ENCODE measurements at places on chromosomes 1 and 21. TPM values are rescaled to one million over a fixed set of nuclear protein-coding genes. Genes with fewer than 3 reads are reported as not detected.

DNA sequence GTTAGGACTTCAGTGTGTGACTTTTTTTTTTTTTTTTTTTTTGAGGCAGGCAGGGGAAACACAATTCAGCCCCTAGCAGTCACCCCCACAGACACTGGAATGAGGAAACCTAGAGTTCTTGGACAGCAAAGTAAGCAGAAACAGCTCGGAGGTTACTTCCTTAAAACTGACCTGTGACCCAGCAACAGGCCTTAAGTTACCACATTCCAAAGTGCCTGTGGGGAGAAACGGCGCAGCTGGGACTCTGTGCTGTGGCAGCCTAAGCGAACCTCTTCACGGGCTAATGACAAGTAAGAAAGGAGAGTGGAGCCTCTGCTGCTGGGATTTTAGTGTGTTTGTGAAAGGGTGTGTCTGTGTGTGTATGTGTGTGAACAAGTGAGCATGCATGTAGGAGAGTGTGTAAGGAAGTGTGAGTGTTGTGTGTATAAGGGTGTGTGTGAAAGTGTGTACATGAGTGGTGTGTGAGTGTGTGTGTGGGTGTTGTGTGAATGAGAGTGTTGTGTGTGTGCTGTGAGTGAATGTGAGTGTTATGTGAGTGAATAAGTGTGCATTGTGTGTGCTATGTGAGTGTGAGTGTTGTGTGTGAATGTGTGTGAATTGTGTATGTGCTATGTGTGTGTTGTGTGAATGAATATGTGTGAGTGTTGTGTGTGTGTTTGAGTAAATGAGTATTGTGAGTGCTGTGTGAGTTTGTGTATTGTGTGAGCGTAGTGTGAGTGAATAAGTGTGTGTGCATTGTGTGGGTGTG, 180.8 kb downstream of the BRINP2 start:
- DNase-seq, result no peak

- no peak for DNase-seq
These were observed 14.5 kb downstream of the SYT11 start for GRCh38 chr1:155873860-155874259.

GRCh38 chr1:59184365-59184905, 112.5 kb upstream of the FGGY start:
- no peak for DNase-seq

- no peak for DNase-seq
These were observed 144.8 kb upstream of the VANGL1 start for GRCh38 chr1:115496904-115497527.

- DNase-seq, result no peak
These were observed 14.1 kb downstream of the TTC39A start for GRCh38 chr1:51316113-51316845.

GRCh38 chr1:190736971-190737590, 259.4 kb upstream of the BRINP3 start:
- no peak for DNase-seq

DNA sequence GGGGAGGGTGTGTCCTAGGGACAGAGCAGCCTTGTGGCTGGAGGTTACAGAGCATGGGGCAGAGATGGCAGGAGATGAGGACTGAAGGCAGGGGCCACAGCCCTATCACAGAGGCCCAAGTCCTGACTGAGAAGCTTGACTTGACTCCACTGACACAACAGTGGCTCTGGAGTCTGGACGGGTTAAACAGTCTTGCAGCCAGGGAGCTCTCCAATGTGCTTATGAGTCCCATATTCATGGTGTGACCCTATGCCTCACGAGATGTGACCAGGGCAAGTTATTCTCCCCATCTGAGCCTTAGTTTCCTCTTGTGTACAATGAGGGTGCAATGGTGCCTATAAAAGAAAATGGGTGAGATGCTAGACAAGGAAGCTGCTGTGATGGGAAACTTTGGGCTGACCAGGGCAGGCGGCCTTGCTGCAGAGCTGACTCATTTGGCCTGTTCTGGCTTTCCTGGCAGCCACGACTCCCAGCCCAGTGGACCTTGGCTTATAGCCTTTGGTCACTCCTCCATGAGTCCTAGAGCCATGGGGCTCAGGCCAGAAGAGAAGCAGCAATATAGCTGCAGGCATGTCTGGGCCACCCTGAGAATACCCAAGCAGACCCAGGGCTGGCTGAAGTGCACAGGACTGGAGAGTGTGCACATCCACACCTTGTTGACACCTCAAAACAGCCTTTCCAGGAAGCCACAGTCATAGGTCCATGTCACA, 2.8 kb upstream of the TTC22 start:
- DNase-seq, result no peak

DNA sequence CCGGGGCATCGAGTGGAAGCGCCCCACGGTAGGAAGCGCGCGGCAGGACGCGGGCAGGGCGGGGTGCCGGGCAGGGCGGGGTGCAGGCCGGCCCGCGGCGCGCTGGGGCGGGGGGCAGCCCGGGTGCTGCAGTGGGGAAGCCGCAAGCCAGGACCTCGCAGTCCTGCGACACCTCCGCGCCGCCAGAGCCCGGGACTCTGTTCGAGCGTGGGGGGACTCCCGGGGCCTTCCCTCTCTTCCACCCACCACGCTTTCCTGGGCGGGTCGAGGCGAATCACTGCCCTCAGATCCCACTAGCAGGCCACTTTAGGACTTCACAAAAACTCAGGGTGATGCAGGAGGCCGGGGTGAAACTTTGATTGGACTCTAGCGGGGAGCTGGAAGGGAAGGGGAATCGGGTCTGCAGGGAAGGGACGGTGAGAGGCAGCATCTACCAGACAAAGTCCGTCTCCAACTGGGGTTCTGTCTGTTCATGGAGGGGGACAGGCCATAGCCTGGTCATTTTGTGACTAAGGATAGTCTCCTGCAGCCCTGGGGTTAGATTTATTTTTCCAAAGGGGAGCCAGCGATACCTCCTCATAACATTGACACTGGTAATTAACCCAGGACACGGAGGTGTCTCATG, 623 bp downstream of the CAPN2 start:
- DNase-seq, result no peak

DNA sequence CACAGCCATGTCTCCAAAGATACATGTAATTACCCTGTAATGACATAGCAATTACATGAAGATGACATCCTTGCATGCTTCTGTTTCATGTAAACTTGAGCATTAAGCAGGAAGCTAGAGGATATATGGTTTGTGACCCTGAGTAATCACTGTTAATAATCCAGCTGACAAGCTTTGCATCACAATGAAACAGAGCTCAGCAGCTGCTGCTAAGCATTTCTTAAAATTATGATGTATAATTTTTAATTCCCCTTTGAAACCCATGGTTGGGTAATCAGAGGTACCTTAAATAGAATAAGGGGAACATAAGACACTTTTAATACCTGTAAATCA, 293.5 kb downstream of the NTNG1 start:
- no peak for DNase-seq

DNA sequence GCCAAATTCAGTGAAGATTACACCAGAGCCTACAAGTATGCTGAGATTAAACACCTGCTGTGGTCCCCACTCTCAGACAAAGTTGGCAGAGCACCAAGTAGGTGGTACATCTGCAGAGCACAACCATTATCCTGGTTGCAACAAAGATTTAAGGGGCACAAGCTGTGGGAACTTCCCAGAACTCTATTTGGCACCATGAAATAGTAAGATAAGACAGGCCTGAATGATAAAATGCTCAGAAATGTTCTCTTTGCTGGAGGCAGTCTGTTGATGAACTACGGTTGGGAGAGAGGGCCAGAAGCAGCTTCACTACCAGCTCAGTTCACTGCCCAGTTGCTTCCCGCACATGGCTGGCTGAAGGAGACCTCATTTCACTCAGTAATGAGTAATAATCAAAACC, 19.9 kb downstream of the RPL5 start:
- DNase-seq, result no peak

DNA sequence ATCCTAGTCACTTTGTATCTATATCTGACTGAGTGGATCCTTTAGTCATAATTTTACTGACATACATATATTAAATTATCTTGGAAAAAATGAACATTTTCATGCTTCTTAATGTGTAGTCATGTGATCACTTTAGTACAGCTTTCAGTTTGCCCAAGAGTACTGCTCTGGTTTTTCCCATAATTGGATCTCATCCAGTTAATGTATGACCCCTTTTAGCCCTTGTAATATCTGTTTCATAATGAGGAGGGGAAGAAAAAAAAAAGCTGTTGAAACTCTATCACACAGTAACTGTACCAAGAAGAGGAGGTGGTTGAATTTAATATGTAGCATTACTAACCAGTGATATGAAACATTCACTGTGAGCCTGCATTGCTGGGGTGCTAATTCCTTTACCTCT, 328.7 kb downstream of the PTPRC start:
- no peak for DNase-seq

GRCh38 chr1:21568809-21569385, 59.7 kb downstream of the ALPL start:
- no peak for DNase-seq

- DNase-seq, result no peak
These were observed 20.7 kb downstream of the IRF2BP2 start for GRCh38 chr1:234589064-234589800.

GRCh38 chr1:211822677-211823407, 7.7 kb downstream of the LPGAT1 start:
- no peak for DNase-seq

DNA sequence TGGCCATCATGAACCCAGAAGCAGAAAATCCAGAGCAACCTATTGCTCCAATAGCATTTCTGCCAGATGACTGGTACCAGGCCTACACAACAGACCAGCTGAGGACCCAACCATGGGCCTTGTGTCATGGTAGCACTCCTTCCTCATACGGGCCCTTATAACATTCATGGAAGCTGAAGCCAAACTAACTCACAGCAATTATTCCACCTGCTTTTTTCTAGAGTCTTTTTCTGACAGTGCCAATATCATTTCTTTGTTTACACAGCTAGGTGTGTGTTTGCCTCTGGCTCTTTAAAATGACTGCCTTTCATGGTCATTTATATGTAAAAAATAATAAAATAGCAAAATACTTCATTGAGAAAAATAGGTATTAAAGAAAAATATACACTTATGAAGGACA, 3.9 kb upstream of the WDR64 start:
- DNase-seq, result no peak

- no peak for DNase-seq
These were observed 172.6 kb downstream of the APP start for GRCh38 chr21:25997788-25998611.

GRCh38 chr1:8219530-8219929, 98.4 kb upstream of the SLC45A1 start:
- no peak for DNase-seq

- no peak for DNase-seq
These were observed 279.9 kb upstream of the RUNX1 start for GRCh38 chr21:35328856-35329455.

- no peak for DNase-seq
These were observed 2.6 kb upstream of the PTPRU start for GRCh38 chr1:29233693-29234092.

GRCh38 chr21:27571706-27572105, 604.8 kb upstream of the ADAMTS5 start:
- no peak for DNase-seq

GRCh38 chr1:224670506-224670905, 54.4 kb downstream of the CNIH3 start:
- no peak for DNase-seq

DNA sequence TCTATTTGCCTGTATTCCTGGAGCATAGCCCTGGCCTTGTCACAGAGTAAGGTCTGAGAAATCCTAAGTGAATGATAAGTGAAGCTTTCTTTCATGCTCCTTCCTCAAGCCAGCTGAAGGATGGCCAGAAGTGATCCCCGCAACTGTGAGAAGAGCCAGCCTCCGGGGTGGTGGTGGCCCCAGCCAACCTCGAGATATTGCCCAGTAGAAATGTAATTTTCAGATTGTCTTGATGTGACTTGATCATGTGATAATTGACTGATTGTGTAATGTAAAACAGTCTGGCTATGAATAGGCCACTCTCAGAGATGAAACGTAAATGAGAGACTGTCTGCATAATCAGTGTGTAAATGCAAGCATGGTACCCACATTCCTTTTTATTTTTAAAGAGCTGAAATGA, 242.4 kb upstream of the CAMK1G start:
- no peak for DNase-seq

DNA sequence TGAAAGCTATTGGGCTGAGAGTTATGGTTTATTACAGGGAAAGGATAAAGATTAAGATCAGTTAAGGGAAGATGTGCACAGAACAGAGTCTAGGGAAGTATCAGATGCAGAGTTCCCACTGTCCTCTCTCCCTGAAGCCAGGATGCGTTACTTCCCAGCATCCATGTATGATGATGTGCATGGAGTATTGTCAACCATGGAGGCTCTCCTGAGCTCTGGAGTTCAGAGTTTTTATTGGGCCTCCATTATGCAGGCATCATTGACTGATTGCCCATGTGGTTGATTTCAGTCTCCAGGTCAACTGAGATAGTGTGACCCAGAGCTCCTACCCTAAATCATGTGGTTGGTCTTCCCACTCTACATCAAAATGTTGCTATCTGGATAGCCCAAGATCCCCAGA, 30.7 kb downstream of the SERINC2 start:
- no peak for DNase-seq

DNA sequence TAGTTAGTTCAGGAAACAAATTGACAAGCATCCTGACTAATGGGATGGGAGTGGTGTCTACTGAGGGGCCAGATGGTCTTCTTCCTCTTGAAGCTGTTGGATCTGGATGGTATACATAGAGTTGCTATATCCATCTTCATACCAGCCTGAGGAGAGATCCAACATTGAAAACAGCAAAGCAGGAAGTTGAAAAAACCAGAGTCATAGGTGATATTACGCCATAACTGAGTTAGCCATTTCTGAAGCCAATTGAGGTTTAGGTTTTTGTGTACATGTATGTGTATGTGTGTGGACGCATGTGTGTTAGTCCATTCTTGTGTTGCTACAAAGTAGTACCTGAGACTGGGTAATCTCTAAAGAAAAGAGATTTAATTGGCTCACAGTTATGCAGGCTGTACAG, 2.3 kb upstream of the TSPAN2 start:
- no peak for DNase-seq

DNA sequence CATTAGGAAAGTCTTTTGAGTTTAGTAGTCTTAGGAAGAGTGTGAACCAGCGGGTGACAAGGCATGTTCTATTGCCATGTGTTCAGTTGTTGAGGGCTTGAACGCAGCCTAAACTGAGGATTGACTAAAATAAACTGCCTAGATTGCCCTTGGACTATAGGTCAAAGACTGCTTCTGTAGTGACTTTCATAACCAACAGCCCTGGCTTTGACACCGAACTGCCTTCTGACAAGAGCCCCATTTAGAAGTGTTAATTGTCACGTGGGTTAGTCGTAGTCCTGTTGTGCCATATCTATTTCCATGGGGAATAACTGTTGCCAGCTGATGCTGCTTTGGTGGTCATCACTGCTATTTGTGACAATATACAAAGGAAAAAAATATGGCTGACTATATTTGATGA, 90.4 kb downstream of the TGFB2 start:
- no peak for DNase-seq

SLAMF9 gene
- not detected for total RNA-seq

AGMAT gene
- total RNA-seq, result 0.21 TPM

PTCH2 gene
- 0.95 TPM for total RNA-seq

TDRKH gene
- total RNA-seq, result 3.1 TPM

FCRLB gene
- not detected for total RNA-seq

CDKN2C gene
- total RNA-seq, result 10.3 TPM

MARK1 gene
- total RNA-seq, result 11.9 TPM

TYW3 gene
- total RNA-seq, result 13.3 TPM

TPTE gene
- not detected for total RNA-seq

FCGR3B gene
- 2.7 TPM for total RNA-seq

PTPN7 gene
- 4.3 TPM for total RNA-seq

SLC9C2 gene
- not detected for total RNA-seq

RXFP4 gene
- total RNA-seq, result not detected

Measured in thoracic aorta (tissue), 2 donors.